GM04503 (cell line): ENCODE measurements at places on chromosomes 4 and X.
A peak's percentile ranks its signal among the peaks of the same experiment; 100 is the strongest.

DNA sequence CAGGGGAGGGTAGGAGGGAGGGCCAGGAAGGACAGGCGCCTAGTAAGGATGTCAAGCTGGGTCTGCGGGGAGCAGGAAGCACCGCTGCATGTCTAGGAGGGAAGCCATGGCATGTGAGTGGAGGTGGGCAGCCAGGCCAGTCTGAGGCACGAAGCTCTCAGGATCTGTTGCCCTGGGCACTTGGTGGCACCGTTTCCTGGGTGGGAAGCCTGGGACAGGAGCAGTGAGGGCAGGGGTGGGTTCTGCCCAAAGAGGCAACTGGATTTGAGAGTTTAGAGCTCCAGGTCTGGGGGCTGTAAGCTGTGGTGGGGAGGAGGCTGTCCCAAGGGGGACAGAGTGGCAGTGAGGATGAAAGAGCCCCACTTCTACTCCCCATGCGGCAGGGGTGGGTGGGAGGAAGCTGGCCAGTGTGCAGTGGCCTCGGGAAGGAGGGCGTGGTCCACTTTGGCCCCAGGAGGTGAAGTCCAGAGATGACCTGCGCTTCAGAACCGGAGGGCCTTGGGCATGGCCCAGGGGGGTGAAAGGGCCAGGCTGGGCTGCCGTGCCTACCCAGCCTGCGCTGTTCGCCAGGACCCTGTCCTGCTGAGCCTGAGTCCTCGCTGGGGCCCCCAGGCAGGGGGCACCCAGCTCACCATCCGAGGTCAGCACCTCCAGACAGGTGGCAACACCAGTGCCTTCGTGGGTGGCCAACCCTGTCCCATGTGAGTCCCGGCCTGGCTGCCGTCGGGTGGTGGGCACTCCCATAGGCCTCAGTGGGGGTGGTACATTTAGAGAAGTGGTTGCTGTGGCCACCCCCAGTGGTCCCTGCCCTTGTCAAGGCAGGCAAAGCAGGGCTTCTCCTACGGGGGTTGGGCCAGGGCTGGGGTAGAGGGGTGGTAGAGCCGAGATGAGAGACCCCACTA, 8.3 kb upstream of the SRPK3 start:
- DNase-seq, result no peak

- no peak for DNase-seq
These were observed 9.6 kb downstream of the NBDY start for GRCh38 chrX:56738670-56739069.

GRCh38 chr4:80092088-80092487, 19.1 kb upstream of the ANTXR2 start:
- no peak for DNase-seq

GRCh38 chrX:331825-332495, 13.4 kb upstream of the GTPBP6 start:
- DNase-seq, result no peak

DNA sequence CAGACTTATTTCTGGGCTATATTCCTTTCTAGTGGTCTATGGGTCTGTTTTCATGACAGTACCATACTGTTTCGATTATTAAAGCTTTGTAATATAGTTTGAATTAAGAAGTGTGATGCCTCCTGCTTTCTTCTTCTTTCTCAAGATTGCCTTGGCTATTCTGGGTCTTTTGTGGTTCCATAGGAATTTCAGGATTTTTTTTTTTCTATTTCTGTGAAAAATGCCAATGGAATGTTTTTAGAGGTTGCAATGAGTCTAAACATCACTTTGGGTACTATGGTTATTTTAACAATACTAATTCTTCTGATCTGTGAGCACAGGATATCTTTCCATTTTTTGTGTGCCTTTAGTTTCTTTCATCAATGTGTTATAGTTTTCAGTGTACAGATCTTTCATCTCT, 204.3 kb upstream of the HCCS start:
- no peak for DNase-seq

DNA sequence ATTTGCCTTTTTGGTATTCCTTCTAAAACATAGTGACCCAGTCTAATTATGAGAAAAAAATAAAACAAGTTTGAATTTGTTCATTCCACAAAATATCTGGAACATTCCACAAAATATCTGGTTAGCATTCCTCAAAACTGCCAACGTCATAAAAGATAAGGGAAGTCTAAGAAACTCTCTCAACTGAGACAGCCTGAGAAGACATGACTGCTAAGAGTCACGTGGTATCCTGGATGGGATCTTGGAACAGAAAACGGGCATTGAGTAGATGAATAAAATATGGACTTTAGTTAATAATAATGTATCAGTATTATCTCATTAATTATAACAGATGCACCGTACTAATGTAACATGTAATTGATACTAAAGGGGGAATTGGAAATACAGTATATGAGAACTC, 280.9 kb downstream of the ARAP2 start:
- no peak for DNase-seq

- no peak for DNase-seq
These were observed 151.9 kb upstream of the SLC7A11 start for GRCh38 chr4:138393886-138394610.

GRCh38 chrX:46628460-46629371, 55.2 kb downstream of the CHST7 start:
- no peak for DNase-seq

- no peak for DNase-seq
These were observed 118.7 kb downstream of the ATOH1 start for GRCh38 chr4:93947286-93947685.

- DNase-seq, result no peak
These were observed 39.4 kb upstream of the AFAP1 start for GRCh38 chr4:7978907-7979651.

DNA sequence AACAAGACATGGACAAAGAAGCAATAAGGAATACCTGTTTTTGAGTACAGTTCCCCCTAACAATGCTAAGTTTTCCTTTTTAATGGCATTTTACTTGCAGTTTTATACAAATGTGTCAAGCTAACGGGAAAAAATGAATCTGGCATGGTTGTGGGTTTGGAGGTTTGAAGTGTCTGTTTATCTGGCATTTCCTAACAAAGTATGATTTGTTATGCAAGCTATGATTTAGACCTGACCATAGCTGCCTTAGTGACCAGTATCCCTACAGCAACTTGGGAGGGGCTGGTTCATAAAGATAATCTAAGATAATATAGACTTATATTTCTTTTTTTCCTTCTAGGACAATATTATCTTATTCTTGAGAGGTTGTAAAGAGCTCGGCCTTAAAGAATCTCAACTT, 60.6 kb downstream of the LIMCH1 start:
- no peak for DNase-seq

GRCh38 chrX:129759576-129760061, 20.1 kb upstream of the SASH3 start:
- peak; percentile 44 for DNase-seq

DNA sequence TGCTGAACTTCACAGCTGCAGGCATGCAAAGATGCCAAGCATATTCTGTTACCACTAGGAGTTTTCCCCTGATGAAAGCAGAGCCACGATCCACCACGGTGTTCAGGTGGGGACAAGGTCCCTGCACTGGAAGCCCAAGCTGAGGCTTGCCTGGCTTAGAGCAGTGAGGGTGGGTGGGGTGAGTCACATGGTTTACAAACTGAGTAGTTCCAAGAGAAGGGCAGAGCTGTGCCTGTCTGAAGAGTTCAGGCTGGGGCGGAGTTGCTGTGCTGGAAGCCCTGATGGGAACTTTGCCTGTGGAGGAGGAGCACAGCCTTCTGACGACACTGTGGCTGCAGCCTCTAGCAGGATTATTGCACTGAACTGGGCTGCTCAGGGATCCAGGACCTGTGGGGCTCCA, 45.5 kb downstream of the FAM9B start:
- no peak for DNase-seq

DNA sequence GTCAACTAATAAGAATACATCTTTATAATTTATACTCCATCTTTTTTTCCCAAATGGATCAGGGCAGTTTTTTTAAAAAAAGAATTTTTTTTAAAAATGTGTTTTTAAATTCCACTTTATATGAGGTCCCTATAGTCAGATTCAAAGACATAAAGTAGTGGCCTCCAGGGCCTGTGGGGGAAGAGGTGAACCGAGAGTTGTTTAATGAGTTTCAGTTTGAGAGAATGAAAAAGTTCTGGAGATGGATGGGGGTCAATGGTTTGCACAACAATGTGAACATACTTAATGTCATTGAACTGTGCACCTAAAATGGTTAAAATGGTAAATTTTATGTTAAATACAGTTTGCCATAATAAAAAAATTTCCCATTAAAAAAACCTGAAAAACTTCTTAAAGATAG, 53.8 kb downstream of the ZNF827 start:
- DNase-seq, result no peak

GRCh38 chr4:113051361-113051760, 1.9 kb downstream of the ANK2 start:
- DNase-seq, result no peak

DNA sequence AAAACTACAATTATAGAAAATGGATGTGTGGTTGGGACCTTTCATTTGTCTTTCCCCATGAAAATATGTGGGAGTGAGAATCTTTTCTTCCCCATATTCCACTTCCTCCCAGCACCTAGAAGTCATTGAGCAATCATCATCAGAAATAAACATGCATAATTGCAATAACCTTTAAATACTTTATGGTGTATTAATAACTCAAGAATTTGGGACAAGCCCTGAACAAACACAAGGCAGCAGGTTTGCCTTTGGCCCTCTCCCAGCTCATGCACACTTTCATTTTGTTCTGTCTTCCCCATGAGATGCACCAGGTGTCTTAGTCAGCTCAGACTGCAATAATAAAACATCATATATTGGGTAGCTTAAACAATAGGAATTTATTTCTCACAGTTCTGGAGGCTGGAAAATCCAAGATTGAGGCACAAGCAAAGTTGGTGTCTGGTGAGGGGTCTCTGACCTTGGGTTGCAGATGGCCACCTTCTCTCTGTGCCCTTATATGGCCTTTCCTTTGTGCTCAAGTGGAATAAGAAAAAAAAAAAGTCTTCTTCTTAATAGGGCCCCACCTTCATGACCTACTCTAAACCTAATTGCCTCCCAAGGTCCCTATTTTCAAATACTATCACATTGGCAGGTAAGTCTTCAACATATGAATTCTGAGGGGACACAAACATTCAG, 34.7 kb upstream of the TMEM184C start:
- DNase-seq, result no peak

DNA sequence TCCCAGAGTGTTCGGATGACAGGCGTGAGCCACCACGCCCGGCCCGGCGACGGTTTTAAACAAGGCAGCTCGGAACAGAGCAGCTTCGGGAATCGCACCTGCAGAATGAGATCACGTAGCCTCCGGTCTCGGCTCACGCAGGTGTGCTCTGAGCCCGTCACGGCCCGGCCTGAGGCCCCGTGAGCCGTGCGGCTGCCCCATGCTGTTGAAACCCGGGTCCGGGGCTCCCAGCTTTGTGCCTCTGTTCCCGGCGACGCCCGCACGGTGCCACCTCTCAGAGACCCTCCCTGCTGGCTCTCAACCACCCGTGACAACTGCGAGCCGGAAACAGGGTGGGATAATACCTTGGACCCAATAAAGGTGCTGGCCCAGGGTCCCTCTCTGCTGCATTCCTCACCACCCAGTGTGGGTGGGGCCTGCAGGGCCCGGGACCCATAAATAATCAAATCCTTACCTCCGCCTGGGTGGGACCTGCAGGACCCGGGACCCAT, 13.4 kb upstream of the PLCXD1 start:
- no peak for DNase-seq

- DNase-seq, result no peak
These were observed 31.0 kb downstream of the XK start for GRCh38 chrX:37716602-37717001.

- no peak for DNase-seq
These were observed 153.5 kb upstream of the PJA1 start for GRCh38 chrX:69318651-69319340.

DNA sequence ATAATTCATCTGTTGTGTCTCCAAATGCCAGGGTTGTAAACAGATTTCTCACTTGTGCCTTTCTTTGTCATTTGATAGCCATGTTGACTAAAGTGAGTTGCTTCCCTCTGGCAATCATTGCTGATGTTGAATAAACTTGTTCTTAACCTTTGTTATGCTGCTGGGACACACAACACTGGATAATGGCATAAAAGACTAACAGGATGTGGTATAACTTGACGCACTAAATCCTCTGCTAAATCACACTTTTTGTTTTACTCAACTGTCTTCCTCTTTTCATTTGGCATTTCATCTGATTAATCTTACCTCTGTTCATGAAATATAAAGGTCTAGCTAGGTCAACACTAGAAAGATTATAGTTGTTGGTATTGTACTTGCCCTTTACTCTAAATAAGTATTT, 17.6 kb upstream of the CXCL5 start:
- no peak for DNase-seq

- no peak for DNase-seq
These were observed 62.8 kb downstream of the SNX25 start for GRCh38 chr4:185272245-185272644.

GRCh38 chr4:104616401-104616820, 121.7 kb upstream of the CXXC4 start:
- no peak for DNase-seq

GRCh38 chr4:37054531-37055077, 189.9 kb upstream of the NWD2 start:
- no peak for DNase-seq

DNA sequence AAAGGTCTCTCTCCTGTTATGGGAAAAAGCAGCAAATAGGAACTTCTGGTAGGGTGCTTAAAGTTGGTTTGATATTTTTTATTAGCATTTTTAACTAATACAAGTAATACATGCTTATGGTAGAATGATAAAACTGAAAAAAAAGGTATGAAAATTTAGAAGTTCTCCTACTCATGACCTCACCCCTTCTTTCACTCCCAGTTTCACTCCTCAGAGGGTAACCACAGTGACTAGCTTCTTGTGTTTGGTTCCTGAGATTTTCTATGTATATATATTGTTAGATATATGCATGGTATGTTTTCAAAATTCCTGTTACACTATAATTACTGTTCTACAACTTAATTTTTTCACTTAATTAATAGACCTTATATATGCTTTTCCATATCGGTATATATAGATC, 66.5 kb downstream of the AR start:
- DNase-seq, result no peak

GRCh38 chrX:11375614-11376119, 82.5 kb downstream of the AMELX start:
- DNase-seq, result no peak

GRCh38 chrX:100731441-100732281, at the start of gene SYTL4:
TSS of gene SYTL4 (minus strand) at chrX:100732121. CDS start at chrX:100702037, 30,084 bp downstream.
- no peak for DNase-seq

- DNase-seq, result no peak
These were observed 181.0 kb downstream of the LDB2 start for GRCh38 chr4:16717266-16717970.

- DNase-seq, result no peak
These were observed 102.6 kb downstream of the PHEX start for GRCh38 chrX:22134681-22135080.

GRCh38 chr4:105145156-105145902, 1.3 kb upstream of the TET2 start:
- DNase-seq, result no peak

GRCh38 chr4:148312956-148313490, 129.2 kb downstream of the NR3C2 start:
- no peak for DNase-seq
